Caki2 (cell line): ENCODE measurements at places on chromosomes 16 and 17. TPM values are rescaled to one million over a fixed set of nuclear protein-coding genes. Genes with fewer than 3 reads are reported as not detected.

Gene EZH1
- total RNA-seq, result 8.2 and 21.3 TPM in 2 replicates

GRCh38 chr16:64181271-64181925 lies 940.5 kb downstream of the CDH11 start:
- no peak for DNase-seq

DNA sequence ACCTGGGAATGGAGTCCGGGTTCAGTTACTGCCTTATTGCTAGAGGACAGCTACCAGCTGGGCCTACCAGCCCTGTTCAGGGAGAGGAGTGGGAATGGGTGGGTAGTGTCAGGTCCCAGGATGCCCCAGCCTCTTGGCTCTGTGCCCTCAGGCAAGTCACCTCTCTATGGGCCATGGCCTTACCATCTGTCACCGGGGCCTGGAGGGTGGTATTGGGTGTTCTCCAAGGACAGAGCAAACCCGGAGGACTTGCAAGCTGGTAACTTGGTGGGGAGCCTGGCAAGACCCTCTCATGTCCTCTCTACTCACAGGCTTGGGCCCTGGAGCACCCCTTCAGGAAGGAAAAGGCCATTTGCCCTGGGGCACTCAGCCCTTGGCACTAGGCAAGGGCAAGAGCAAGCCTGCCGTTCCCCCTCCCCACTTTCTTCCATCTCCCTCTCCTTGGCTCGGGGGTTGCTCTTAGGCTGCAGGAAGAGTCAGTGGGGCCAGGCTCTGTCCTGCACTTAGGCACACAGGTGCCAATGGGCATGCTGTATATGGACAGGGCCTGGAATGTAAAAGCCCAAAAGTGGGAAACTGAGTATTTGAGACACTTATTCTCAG lies 170.0 kb upstream of the ZNF267 start:
- no peak for DNase-seq

DNA sequence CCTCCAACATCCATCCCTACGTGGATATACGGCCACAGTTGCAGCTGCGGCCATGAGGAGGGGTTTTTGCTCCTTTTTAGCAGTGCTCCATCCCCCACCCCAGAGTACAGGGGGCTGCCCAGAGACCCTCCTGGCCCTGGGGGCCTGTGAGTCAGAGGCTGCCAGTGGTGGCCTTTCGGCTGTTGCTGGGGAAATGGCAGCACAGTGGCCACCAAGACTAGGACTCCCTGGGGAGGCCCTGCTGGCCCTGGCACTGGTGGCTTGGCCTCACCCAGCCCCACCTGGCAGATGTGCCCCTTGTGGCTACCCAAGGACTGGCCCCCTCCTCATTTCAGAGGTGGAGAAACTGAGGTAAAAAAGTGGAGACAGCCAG lies 29.1 kb downstream of the RAI1 start:
- no peak for DNase-seq

- DNase-seq, result no peak
Measured at GRCh38 chr16:77679901-77680300, 42.4 kb upstream of the NUDT7 start.
